ENCODE measurements at places on chromosomes 5 and 9.

GRCh38 chr5:155929112-155929511, 397.9 kb upstream of the SGCD start:
- no peak for DNase-seq

DNA sequence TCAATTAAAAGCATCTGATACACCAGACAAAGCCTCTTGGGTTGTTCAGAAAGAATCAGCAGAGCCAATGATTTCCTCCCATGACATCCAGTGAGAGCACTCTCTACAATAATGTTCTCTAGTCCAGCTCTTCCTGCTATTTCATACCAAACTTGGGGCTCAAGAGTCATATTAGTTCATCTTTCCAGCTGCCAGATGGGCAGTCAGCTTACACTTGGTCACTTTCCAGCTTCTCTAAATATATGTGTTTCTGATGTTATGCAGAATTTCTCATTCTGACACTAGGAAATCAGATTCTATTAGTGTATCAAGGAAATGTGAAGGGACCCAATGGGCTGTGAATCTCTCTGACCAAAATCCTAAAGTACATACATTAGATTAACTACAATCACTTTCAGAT, 148.9 kb downstream of the ENC1 start:
- no peak for DNase-seq

DNA sequence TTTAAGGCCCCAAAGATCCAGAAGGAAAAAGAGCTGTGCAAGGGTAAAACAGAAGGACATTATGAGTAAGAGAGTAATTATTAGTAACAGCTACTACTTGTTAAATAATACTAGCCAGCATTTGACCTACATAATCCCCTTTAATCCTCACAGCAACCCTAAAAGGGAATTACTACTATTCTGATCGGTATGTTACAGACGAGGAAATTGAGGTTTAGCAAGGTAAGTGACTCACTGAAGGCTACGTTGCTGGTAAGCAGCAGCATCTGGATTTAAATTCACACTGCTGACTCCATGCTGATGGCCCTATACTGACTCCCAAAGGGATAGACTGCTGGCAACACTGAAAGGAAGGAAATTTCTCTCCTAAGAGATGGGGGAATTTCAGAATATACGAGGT, 3.7 kb upstream of the FSD1L start:
- no peak for DNase-seq

- no peak for DNase-seq
These were observed 36.1 kb downstream of the ANKS6 start for GRCh38 chr9:98760231-98760630.

- DNase-seq = no peak
These were observed 212.4 kb downstream of the RFK start for GRCh38 chr9:76181781-76182180.

- no peak for DNase-seq
These were observed 114.7 kb downstream of the KIAA0825 start for GRCh38 chr5:94503677-94504076.

- no peak for DNase-seq
These were observed at the start of gene FGF18 for GRCh38 chr5:171418982-171419687. FGF18 (plus strand) TSS chr5:171419647; CDS start chr5:171420200, 553 bp downstream.

DNA sequence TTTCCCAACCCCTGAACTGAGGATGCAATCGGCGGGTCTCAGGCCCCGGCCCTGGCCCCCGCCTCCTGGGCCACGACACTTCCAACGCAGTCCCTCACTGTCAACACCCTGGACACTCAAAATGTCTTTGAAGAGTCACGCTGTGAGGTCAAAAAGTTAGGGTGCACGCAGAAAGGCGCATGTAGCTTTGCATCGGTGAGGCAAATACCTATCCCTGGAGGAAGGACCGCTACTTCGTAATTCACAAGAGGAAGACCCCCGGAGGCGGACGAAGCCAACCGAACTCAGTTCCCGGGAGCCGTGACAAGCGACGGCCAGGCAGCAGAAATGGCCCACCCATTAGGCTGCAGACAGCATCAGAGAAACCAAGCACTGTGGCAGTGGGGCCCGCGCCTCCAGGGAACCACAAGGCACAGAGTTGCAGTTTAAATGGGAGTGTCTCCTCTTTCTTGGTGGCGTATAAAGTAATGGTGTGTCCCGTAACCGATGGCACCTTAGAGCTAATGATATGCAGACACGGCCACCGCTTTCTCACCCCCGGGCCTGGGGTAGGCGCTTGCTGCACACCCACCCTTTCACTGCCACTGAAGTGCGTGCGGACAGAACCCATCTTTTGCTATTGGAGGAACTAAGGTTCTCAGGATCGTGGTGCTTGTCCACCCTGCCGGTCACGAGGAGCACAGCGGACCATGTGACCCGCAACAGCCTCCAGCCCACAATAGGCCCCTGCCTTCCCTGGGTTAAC, 9.0 kb downstream of the ADAMTS2 start:
- no peak for DNase-seq

- no peak for DNase-seq
These were observed 230.6 kb upstream of the CD180 start for GRCh38 chr5:67426961-67427849.

- DNase-seq = no peak
These were observed 25.4 kb upstream of the SNX18 start for GRCh38 chr5:54492178-54492577.
